Activated CD4-positive, alpha-beta T cell treated with anti-CD3 and anti-CD28 coated beads, Interleukin-2, Interleukin-6, amounts not matched to agents 100 ng/mL and 50 ng/mL, durations not matched to agents 16 hours and 8 hours (primary cell): ENCODE measurements at places on chromosomes 3 and 15.
A peak's percentile ranks its signal among the peaks of the same experiment; 100 is the strongest.

DNA sequence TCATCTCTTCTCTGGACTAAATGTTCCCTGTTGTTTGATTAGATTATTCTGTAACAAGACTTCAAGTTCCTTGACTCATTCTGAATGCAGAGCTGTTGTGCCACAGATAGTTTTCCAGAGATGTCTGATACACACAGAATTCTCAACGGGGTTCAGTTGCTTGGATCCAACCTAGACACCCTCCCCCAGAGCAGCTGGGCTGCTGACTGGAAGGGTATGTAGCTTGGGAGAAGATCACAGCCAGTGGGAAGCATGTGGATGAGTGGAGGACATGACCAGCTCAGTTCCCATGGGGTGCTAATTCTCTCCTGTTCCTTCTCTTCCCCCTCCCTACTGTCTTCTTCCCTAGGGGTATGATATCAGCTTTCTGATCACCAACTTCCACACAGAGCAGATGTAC, 6.6 kb upstream of the TTLL3 start:
- no peak for DNase-seq

DNA sequence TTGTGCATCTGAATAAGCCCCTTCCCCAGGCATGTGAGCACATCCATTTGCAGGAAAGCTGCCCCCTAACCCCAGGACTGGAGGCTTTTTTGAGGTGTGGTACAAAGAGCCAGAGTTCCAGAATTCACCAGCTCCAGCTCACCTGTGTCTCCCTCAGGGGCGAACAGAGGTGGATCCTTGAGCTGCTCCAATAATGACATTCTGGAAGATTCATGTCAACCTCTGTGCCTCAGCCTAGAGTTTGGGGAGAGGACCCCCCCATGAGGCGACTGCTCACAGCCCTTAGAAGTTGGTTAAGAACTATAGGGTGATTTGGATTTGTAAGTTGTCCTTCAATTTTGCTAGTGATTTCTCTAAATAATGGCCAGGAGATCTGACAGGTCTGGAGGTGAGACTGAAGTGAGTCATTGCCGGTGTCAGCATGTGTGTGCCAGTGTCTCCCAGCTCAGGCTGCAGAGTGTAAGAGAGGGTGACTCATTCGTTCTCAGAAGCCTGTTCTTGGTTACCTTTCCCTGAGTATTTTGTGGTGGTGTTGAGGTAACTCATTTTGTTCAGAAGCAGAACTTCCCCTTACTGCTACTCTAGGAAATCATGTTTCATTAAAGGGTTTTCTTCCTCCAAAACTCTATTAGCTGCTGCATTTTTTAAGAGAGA, 136.9 kb upstream of the TOPAZ1 start:
- peak; percentile 82 for DNase-seq

GRCh38 chr3:142215106-142215505, 10.3 kb downstream of the GK5 start:
- DNase-seq: no peak

DNA sequence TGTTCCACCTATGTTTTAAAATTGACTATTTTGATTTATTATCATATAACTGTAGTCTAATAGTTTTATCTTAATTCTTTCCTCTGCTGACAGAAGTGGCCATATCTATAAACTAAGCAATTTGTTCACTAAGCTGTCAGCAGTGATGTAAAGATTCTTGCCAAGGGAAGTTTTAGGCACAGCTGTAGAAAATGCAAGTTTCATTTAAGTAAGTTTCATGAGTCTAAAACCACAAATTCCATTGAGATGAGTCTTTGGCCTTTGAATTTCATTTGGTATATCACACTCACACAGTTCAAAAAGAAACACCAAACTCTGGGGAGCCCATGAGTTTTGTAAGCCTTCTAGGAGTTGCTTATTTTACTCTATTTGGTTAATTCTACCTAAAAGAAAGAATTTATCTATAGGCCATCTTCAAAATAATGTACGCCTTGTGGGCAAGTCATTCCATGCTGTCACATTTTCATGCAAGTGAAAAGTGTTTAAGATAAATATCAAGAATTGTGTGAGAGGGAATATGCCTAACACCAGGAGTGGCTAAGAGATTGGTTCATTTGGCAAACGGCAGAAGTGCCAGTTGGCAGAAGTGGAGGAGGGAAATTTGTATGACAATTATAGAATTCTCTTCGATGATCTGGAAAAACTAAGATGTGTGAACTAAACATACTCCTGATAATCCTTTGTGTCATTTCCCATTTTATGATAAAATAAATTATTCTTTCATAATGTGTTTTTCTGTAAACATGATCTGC, 292.9 kb downstream of the ZIC4 start:
- no peak for DNase-seq
